ENCODE measurements at places on chromosomes 11 and 22.

DNA sequence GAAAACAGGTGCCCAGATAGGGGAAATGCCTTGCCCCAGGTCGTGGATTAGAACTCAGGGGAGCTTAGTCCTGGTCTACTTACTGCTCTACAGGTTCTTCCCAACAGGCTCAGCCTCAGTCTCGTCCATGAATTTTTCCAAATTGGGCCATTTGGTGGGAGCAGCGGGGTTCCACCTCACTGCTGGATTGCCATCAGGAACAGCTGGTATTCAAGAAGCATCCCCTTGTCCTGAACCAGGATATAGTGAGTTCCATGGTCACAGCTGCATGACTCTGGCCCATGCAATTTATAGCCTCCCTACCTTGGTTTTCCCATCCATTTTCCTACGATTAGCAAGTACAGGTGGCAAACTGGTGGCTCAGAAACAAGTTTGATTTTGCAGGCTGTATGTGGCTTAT is 6.6 kb upstream of the UBE2L6 start:
- DNase-seq = no peak

DNA sequence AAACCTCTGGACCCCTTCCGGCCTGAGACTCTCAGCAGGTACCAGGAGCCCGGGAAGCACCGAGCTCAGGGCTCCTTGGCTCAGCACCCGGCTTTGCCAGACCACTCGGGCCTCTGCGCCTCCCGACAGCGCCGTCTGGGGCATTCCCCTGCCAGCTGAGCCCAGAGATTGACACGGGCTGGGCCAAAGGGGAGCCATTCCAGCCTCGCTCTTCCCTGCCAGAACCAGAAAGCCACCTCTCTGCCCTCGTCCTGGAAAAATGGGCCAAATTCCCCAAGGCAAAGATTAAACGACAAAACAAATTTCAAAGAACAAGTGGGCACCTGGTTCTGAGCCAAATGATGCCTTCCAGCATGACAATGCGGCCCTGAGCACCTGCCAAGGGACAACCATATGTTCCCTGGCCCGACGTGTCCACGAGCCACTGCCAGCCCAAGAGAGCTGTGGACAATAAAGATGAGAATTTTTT is 59.3 kb downstream of the CELSR1 start:
- DNase-seq = no peak

DNA sequence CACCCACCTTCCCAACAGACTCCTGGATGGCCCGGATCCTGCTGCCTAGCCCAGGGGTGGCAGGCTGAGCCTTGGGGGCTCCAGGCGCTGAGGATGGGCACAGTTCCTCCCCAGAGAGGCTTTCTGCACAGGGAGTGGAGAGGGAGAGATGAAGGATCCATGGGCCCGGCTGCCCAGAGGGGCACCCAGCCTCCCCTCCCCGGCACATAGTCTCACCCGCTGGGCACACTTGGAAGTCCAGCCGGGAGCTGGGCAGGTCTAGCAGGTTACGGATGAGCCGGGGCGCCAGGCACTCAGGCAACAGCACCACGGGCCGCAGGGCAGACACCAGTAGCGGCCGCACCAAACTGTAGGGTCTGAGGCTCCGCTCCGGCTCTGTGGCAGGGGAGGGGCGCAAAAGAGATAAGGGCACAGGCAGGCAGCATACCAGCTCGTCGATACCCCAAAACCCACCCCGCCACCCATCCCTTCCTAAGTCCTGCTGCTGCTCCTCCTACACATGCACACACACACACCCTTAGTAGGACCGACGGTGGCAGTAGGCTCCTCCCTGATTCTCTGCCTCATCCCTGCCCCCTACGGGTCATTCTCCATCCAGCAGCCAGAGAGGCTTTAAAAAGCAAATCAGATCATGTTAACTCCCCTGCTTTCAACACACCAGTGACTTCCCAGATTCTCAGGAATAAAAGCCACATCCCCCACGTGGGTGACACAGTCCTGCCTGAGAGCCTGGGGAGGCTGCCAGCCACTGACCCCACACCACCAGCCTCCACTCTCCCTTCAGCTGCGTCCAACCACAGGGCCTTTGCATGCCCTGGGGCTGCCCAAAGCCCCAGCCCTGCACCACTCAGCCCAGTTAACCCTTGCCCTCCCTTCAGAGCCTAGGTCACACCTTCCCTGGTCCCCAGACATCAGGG is 6.5 kb upstream of the MFNG start:
- DNase-seq = no peak

- no peak for DNase-seq
Measured at GRCh38 chr22:49825944-49826602, 1.6 kb downstream of the BRD1 start.

DNA sequence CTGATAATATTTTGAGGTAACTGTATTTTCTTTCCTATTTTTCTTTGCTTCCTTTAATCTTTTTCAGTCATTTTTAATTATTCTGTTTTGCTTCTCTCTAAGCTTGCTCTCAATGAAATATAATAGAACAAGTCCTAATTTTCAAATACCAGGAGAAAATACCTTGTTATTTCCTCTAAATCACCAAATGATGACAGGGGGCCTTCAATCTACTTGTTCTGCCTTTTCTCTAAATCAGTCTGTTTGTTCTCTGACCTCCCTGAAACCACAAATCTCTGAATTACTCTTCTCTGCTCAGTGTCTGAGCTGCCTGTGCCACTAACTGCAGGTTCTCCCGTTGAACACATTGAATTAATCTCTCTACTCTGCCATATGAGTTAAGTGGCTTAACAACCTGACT is 286.2 kb downstream of the C11orf87 start:
- DNase-seq = no peak

DNA sequence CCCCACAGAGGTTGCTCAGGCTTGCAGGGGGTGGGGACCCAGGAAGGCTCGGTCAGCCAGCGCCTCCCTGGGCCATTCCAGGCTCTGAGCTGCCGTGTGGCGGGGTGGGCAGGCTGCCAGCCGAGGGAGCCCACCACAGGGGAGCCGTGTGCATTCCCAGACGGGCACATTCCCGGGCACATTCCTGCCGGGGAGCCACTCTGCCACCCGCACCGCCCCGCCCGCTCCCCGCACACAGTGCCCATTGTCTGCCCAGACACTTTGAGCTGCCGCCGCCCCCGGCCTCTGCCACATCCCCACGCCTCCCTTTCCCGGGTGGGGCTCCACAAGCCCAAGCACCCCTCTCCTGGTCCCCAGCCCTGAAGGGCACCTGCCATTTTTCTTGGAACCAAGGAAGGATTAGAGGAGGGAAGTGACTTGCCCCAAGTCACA is 27.4 kb downstream of the RPL3 start:
- no peak for DNase-seq

DNA sequence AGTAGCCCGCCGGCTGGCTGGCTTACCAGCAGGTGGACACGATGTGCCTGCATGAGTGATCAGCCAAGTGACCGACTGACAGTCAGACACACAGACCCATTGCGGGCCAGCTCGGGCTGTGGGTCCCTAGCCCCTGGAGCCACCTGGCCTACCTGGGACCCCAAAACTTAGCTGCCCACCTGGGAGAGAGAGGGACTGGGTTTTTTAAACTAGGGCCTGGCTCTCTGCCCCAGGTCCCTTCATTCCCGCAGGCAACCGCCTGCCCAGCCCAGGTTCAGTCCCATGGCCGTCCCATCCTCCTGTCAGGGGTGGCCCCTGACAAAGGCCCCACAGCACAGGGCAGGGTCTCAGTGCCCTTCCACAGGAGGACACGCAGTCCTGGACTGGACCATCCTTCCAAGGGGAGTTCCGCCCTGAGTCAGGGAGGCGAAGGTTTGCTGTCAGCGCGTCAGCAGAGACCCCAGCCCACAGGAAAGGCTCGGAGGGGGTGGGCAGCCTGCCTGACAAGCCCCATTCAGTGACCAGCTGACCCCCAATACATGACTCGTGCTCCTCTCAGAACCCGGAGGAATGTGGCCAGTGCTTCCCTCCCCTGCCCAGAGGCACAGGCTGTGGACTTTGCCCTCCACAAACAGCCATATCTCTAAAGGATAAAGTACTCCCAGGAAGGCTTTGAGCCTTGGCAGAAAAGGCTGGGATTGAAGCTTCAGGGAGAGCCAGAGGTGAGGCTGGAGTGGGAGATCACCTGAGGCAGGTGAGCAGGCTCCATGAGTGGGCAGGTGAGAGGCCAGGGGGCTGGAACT is 8.4 kb downstream of the SLCO2B1 start:
- DNase-seq = no peak

- DNase-seq = no peak
Measured at GRCh38 chr22:38300197-38300945, 16.9 kb downstream of the CSNK1E start.

DNA sequence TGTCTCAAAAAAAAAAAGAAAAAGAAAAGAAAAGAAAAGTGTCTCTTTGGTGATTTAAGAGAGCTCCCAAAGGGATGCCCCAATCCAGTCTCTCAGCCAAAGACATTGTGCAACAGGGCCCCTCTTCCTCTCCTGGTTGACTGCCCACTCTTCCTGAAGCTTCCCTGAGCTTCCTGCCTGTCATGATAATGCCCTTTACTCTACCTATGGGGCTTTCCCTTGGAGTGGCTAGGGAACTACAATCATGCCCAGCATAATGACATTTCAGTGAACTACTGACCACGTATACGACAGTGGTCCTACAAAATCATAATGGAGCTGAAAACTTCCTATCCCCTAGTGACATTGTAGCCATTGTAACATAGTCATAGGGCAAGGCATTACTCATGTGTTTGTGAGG is 118.0 kb downstream of the RASSF10 start:
- DNase-seq = no peak

GRCh38 chr11:118339281-118339961 is 3.1 kb downstream of the CD3D start:
- no peak for DNase-seq

- DNase-seq = no peak
Measured at GRCh38 chr22:22060200-22061084, 77.9 kb upstream of the TOP3B start.

GRCh38 chr11:46134540-46134939 is 13.3 kb upstream of the PHF21A start:
- no peak for DNase-seq

- DNase-seq = no peak
Measured at GRCh38 chr22:47201996-47202818, 439.8 kb downstream of the TBC1D22A start.

DNA sequence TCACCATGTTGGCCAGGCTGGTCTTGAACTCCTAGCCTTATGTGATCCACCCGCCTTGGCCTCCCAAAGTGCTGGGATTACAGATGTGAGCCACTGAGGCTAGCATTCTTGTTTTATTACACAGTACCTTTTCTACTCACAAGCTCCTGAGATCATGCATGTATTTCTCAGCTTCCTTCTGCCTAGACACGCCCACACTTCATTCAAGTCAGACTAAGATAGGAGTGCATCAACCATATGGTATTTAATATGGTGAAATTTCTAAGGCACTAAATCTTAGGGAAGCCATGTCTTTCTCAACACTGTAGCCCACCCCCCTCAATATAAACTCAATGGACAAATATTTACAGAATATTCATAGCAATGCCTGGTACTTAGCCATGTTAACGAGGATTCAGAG is 62.1 kb downstream of the SLC25A17 start:
- no peak for DNase-seq

GRCh38 chr11:45649544-45650165 is 15.8 kb downstream of the CHST1 start:
- DNase-seq = no peak

DNA sequence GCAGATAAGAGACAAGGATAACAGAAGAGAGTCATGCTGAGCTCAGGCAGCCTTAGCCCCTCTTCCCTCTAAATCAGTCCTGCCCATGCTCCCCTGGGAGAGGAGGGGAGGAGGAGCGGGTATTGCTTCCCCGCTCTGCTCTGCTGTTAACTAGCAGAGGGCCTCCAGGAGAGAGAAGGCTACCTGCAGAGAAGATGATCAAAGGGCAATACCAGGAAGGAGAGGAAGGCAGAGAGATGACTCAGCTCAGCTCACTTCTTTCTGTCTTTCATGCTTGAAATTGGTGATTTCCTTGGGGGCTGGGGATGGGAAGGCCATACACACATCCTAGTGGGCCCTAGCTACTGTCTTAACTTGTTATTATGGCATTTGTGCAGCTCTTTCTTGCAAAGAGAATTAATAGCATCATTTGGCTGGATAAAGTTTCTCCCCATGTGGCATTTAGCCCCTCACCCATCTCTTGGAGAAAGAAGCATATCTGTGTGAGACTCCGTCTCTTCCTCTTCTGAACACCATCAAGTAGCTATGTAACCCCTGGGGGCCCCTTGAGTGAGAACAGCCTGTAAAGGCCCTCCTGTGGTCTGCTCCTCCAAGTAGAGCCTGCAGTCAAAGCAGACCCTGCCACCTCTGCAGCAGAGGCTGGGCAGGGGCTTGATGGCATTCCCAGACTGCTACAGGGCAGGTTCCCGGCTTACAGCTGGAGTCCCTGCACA is 33.4 kb upstream of the AMOTL1 start:
- no peak for DNase-seq

DNA sequence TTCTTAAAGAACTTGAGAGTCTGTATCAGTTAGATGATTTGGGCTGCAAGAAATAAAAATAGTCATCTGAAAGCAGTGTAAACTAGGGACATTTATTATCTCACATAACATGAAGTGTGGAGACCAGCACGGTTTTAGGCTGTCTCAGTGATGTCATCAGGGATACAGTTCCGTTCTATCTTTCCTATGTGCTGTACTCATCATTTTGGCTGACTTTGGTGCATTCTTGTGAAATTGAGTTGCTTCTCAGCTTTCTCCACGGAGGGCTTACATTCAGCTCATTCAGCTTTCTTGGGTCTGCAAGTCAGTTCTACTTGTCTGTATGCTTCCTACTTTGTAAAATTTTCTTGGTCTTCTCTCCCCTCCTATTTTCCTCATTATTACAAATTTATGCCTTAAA is 51.8 kb upstream of the LIN7C start:
- DNase-seq = no peak

DNA sequence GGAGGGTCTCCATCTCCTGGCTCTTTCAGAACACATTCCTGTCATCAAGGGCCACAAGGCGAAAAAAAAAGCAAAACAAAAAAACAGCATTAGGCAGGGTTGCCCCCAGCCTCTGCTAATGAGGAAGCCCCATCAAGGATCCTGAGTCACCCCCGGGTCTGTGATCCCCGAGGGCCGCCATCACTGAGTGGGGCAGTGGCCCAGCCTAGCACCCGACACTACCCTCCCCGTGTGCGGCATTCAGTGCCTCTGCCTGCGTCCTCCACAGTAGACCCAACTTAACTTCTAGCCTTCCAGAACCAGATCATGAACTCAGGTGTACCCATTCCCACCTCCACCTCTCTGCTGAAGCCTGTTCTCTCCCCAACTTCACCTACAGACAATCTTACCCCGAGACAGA is 6.6 kb upstream of the CDC42EP1 start:
- DNase-seq = no peak

- DNase-seq = no peak
Measured at GRCh38 chr22:20487715-20488114, 7.9 kb downstream of the KLHL22 start.

Data from NCI-H446 (cell line).